ENCODE measurements at places on chromosomes 4 and X. TPM values are rescaled to one million over a fixed set of nuclear protein-coding genes. Genes with fewer than 3 reads are reported as not detected.

The CXorf49 gene
- total RNA-seq, result not detected

The AMOT gene
- total RNA-seq, result 21.0 TPM

The CYTL1 gene
- total RNA-seq, result 1.2 TPM

The SGCB gene
- total RNA-seq, result 71.1 TPM

DNA sequence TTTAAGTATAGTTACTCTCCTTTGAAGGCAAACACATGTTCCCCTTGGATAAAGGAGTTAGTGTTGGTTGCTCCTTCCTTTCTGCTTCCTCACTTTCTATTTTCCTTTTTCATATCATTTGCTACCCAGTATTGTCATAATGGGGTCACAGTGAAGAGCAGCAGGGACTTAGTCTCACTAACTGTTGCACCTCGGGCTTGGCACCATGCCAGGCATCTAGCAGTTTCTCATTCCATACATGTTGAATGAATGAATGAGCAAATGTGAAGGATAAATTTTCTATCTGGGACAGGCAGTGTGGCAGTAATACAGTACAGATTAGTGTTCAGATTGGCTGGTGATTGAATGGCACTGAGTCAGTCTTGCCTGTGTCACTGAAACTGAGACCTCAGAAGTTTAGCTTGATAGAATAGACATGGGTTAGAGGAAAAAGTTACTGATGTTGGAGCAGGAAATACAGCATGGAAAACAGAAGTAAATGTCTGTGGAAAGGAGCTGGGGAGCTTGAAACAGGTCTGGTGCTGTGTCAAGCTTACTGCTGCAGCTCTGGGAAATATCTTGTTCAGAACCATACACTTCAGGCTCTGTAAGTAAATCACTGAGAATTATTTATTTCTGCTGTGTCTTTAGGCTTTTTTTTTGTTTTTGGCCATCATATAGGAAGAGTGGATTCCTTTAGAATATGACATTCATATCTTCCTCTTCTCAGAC lies 55.8 kb upstream of the PITX2 start:
- no peak for DNase-seq

GRCh38 chrX:46850771-46851170 lies 13.9 kb downstream of the RP2 start:
- no peak for DNase-seq

GRCh38 chrX:15748841-15749240 lies 10.8 kb downstream of the CA5B start:
- DNase-seq, result no peak

DNA sequence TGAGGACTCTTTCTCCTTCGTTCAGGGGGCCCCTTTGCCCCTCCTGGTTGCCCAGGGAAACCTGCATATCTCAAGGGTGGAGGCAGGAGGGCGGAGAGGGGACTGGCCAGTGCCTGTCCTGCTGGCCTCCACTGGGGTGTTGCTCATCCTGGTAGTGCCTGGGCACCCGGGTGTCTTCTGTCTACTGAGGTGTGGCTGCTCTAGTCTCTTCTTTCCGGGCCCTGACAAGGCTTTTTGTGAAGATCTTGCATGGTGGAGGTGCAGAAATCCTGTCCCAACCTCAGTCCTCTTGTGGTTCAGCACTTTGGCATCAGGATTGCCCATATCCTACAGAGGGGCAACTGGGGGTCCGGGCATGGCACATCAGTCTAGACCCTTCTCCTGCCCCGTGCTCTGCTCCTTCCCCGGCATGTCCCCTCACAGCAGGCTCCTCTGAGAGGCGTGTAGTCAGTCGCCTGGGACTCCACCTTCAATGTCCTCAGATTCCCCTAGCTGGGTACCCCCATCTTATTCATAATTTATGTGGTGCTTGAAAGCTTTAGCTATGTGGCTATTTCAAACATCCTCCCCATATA lies 1.9 kb downstream of the CCDC110 start:
- DNase-seq, result no peak

GRCh38 chr4:83152746-83153145 lies 38.2 kb upstream of the PLAC8 start:
- DNase-seq, result no peak

DNA sequence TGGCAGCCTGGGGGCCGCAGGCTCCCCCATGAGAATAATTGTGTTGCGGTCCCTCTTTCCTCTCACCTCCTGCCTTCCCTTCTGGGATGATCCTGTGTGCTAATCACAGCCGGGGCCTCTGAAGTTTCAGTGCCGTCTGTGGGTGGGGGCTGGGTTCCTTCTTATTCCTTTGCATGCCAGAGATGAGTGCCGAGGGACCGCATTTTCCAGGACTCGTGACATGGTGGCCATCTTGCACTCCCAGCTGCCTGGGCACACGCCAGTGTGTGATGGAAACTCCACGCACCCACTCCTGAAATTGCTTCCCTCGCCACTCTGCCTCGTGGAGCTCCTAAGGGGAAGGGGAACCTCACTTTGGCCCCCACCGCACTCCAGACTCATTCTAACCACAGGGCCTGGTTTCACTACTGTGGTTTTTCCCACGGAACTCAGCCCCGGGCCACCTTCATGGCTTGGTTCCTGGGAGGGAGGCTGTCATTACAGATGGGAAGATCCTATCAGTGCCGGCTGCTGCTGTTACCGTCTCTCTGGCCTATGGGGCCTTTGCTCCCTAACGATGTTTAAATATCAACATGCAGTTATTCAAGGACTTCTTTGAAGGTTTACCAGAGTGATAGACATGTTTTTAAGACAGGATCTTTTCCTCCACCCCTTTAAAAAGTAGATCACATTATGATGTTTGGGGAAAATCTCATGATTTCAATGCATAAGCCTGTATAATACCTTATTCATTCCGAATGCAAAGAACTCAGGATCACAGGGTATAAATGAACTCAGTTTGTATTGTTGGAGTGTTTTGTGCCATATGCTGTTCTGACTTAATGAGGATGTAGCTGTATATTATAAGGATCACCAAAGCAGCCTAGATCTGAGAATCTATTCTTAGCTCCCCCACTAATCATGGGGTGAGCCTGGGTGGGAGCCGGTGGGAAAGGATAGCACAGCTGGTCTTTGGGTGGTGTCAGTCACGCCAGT lies 89.6 kb downstream of the SORCS2 start:
- DNase-seq, result no peak

DNA sequence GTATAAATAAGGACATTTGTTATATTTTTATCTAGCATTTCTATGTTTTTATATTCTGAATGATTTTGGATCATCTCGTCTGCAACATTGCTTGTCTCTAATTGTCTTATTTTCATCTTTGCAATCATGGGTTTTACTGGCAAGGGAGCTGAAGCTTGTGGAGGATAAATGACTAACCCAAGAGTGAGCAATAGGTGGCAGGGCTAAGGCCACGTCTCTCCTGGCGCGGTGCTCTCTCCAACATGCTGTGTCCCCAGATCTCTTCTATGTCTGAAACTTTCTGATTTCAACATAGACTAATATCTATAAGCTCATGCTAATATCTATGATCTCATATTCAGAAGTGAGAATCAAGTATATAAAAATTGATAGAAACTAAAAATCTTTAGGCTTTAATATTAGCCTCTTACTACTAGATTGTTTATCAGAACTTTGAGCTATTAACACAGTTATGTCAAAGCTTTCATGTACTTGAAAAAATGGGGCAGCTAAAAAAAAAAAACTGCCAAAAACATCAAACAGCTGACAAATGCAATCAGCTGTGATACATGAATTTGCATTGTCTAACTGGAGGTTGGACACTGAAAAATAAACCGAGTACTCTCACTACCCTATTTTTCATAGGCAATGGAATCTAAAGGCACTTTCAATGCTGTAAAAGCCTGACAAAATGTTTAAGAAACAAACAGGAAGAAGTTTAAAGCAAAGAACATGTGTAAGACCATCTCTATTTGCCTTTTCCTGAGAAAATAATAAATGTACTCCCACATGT lies 169.2 kb downstream of the TMA16 start:
- no peak for DNase-seq
